BE2C (cell line): ENCODE measurements at places on chromosomes 11 and 22.

DNA sequence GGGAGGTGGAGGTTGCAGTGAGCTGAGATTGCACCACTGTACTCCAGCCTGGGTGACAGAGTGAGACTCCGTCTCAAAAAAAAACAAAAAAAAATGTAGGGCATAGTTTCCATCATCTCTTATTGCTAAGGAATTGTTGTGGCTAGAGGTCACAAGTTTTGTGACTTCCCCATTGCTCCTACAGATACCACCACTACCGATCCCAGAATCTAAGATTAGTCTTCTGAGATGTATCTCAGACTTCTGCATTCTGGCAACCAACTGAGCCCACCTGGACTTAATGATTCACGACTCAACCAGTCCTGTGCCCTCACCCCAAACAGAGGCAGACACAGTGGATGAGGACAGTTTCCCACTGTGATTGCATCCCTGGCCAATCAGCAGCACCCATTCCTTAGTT is 148.9 kb downstream of the NECTIN1 start:
- DNase-seq = no peak

GRCh38 chr22:20430101-20430719 is 7.4 kb downstream of the SCARF2 start:
- DNase-seq = no peak

DNA sequence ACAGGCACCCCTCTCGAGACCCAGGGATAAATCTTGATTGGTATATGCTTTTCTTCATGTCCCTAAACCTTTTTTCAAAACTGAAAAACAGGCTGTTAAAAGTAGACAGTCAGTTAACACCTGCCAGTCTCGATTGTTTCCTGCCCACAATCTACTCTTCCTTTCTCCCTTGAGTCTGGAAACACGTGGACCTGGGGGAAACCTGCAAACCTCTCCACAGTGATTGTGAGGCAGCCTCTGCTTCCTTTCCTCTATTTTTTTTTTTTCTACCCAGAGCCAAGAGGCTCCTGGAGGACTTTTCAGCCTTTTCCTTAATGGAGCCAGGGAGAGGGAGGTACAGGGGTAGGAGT is 69.4 kb upstream of the CLMP start:
- DNase-seq = no peak

- no peak for DNase-seq
These were observed 1003.3 kb upstream of the CCDC90B start for GRCh38 chr11:84289381-84289906.

DNA sequence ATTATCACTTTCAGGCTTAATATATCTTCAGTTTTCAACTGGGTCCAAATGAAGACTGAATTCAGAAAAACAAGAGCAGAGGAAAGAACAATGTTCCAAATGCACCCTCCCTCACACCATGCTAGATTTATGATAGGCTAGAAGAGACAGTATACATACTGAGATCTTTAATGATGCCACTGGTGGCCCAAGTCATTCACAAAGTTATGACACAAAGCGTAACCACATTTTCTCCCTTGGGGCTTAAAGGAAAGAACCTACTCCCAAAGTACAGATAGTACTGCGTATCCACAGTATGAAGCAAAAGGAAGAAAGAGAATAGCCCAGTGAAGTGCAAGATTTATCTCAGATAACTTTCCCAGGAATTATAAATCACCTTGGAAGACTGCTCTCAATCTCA is 10.9 kb upstream of the SOX6 start:
- no peak for DNase-seq

DNA sequence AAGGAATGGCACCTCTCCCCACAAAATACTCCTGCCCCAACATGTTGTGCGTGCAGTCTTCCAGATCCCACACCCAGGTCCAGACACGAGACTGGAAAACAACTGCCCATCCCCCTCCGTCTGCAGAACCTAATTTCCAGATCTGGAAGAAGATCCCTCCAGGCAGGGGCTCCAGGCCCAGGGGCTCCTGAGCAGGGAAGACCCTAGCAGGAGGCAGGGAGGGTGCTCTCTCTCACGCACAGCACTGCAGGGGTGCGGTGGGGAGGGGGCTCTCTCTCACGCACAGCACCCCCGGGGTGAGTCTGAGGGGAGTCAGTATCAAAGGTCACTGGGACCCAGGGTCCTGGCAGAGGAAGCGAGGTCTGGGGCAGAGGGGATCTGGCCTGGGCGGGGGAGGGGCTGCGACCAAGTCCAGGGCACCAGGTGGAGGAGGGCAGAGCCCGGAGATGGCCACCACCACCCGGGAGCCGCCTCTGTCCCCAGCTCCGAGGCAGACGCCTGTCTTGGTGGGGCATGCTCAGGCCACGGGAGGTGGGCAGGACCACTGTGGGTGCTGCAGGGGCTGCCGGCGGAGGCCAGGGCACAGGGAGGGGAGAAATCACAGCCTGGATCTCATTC is 1.7 kb downstream of the MLC1 start:
- DNase-seq = no peak

DNA sequence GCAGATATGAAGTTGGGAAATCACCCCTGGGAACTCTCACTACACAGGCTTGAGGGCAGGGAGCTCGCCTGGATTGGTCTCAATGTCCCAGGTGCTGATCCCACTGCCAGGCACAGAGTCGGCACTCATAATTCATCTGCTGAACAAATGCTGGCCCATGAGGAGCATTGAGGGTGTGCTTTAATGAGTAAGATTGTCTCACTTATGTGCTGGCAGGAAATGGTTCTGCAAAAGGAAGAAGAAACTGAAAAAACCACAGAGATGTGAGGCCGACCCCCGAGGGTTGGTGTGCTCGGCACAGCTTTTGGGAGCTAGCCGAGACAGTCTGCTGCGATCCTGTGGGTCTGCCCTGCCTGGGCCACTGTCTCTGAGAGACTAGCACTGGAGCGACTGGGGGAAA is 9.4 kb downstream of the PLAAT2 start:
- DNase-seq = no peak

DNA sequence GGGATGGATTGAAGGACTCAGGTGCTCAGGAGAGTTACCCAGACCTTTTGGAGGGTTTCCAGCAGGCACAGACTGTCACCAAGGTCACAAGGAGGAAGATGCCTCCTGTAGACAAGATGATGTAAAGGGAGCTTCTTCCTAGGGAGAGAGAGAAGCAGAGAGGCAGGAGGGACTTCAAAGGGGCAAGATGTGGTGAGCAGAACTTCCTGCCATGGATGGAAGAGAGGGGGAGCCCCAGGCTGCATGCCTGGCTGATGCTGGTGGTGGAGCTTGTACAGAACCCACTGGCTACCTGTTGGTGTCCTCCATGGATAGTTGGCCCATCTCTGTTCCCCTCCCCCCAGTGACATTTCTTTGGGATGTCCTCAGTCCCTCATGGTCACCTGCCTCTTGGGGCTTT is 4.2 kb downstream of the HEPN1 start:
- DNase-seq = no peak

DNA sequence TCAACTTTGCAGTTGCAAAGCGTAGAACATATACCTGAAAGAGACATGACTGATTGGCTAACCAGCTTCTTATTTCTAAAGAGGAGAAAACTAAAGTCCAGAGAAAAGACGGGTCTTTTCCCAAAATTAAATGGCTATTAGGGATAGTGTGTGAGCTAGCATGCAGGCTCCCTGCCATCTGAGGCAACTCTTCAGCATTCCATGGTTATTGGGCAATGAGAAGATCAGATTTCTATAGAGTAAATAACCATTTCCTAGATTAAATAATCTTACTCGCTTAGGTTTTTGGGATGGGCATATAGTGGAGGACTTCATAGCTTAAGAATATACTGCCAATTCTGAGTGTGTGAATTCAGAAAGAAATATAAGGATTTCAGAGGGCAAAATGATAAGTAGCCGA is 95.0 kb downstream of the PDHX start:
- no peak for DNase-seq

DNA sequence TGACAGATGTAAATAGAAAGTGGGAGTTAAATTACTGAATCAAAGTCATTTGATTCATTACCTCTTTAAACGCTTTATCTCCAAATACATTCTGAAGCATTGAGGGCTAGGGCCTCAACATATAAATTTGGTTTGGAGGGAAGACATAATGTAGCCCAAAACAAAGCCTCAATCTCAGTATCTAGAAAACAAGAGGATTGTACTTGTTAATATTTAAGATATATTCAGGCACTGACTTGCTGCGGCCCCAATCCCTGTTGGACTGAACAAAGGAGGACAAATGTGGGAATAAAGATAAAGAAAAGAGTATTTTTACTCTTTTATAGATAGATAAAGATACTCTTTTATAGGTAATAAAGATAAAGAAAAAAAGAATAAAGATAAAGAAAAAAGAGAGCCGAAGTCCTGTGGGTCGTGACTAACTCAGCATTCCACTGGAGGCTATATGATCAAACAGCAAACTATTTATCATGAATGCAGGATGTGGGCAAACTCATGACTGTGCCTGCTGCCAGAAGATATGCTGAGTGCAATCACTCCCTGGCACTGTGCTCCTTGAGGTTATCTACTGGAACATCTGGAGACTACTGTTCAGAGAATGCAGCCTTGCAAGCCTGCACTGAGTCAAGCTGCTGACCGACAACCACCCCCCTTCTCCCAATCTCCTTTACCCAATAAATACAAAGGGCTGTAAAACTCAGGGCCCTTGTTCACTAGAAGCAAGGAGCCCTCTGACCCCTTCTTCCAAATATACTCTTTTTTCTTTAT is 6.9 kb downstream of the OR10V1 start:
- no peak for DNase-seq

- DNase-seq = no peak
These were observed 20.4 kb downstream of the ADAMTS8 start for GRCh38 chr11:130407978-130408377.

- no peak for DNase-seq
These were observed 414.5 kb downstream of the BRD1 start for GRCh38 chr22:49413146-49413545.

DNA sequence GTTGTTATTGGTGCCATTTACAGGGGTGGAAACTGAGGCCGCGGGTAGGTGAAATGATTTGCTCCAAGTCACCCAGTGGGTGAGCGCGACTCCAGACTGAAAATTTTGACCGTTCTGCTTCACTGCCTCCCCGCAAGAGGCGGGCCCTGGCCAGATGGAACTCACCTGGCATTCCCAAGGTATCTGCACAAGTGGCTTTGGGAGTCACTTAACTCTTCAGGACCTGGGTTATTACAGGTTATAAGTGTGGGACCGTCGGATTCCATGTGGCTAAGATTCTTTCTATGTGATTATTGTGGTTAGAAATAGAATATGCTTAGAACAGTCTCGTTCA is 598 bp downstream of the CABIN1 start:
- no peak for DNase-seq

DNA sequence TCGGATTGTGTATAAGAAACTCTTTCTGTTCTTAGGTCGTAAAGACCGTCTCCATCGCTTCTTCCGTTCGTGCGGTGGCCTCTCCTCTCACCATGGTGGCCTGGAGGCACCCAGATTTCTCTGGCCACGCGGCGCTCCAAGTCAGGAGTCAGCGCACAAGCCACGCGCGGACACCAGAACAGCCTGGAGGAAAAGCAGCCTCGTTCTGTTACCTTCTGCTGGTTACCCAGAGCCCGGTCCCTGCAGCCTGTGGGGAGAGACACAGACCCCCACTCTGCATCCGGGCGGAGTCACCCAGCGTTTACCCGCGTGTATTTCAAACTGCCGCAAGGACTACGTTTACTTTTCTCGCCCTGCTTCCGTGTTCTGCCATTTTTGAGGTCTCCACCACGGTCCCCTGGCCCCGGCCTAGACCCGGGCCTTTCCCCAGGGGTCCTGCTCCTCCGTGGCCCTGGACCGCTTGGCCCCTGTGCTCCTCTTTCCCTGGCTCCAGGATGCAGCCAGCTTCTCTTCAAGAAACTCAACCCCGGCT is 776.1 kb downstream of the BRD1 start:
- DNase-seq = no peak

DNA sequence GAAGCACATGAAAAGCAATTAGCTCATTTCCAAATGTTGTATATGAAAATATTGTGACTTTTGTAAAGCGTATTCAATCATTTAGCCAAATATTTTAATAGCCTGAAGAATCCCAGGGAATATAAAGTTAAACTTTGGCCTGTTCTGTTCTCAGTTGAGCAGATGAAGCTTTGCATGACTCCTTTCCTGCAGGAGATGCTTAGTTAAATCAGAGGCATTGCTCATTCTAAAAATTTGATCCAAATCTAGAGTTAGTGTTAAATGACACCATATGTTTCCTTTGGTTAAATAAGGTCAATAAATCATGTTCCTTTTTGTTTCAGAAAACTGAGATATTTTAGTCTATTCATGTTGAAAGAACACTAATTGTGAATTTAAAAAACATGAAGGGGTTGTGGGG is 51.2 kb upstream of the BIRC3 start:
- no peak for DNase-seq

- no peak for DNase-seq
These were observed 2.3 kb upstream of the ANKRD13D start for GRCh38 chr11:67286621-67287333.

DNA sequence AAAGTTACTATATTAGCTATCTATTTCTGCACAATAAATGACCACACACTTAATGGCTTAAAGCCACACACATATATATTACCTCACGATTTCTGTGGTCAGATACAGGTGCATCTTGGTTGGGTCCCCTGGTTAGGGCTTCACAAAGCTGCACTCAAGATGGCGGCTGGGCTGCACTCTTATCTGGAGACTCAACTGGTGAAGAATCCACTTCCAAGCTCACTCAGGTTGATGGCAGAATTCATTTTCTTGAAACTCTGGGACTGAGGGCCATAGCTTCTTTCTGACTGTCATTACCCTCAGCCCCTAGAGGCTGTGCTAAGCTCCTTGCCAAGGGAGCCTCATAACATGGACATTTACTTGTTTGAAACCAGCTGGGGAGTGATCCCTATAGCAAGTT is 5.1 kb upstream of the MS4A10 start:
- DNase-seq = no peak

GRCh38 chr11:118205606-118206378 is 19.0 kb downstream of the JAML start:
- no peak for DNase-seq

DNA sequence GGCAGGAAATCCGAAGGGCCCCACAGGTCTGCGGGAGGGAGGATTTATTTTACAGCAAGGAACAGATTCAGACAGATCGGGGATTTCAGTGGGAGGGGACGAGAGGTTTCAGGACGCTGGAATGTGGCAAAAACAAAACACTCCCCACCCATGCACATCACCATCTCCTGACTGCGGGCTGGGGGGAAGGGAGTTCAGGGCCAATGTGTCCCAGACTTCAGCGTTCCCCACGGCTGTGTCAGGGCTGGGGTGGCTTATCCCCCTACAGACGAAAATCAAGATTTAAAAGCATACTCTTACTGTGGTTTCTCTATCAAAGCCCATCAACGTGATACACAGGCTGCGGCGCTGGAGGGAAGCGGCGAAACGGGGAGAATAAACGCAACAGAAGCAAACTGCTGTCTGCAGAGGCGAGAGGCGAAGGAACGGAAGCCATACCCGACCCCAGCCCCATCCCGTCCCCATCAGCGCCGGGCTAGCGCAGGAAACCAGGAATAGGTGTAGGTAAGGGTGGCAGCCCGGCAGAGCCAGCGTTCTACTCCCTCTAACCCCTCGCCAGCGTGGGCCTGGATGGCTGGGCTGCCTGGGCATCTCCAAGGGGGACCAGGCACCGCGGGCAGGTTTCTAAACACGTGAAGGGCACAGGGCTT is 2.7 kb downstream of the TENM4 start:
- DNase-seq = peak; percentile 24

- no peak for DNase-seq
These were observed 13.9 kb downstream of the LRRC32 start for GRCh38 chr11:76656571-76657081.
